ENCODE measurements at places on chromosomes 2 and 18.

DNA sequence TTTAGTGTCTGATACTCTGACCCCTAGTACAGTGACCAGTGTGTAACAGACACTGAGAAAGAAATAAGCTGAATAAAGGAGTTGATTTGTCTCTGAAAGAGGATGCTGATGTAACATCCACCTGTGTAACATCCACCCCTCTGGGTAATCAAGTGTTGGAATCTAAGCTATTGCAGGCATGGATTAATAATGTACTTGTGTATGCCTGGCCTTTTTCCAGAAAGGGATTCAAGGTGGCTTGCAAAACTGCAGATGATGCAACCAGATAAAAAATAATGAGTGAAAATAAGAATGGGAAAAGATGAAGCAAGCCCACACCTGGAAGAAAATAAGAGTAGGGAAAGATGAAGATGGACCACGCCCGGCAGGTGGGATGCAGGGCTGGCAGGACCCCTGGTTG lies 48.2 kb upstream of the FOXI3 start:
- no peak for DNase-seq

DNA sequence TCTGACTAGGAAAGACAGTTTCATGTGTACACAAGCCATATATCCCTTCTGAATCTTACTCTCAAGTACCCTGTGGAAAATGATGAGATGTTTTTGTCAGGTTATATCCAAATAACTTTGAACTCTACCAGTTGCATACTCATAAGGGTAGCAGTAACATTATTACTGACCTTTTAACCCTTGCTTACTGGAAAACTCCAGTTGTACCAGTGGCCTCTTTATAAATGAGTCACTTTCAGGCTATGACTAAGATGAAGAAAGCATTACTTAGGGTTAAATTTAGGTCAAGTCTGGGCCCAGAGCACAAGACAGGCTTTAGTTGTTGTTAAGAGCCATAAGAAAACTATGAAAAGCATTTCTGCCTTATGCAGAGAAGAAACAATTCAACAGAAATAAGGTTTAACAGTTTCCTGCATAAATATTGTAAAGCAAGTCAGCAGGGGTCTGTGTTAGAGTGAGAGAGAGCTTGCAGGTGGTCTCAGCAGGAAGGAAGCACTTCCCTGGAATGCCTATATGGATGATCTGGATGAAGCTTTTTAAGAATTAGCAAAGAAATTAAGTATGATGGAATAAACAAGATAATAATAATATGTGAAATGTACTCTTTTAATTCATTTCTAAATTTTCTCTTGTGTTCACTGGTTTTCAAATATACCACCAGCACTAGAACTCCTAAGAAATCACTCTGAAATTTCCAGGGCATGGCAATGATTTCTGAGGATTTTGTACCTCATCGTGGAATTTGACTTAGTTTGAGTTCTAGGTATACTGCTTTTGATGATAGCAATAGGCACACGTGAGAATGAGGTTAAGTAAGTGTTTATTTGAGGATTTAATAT lies 126.6 kb downstream of the UBE2E3 start:
- no peak for DNase-seq

DNA sequence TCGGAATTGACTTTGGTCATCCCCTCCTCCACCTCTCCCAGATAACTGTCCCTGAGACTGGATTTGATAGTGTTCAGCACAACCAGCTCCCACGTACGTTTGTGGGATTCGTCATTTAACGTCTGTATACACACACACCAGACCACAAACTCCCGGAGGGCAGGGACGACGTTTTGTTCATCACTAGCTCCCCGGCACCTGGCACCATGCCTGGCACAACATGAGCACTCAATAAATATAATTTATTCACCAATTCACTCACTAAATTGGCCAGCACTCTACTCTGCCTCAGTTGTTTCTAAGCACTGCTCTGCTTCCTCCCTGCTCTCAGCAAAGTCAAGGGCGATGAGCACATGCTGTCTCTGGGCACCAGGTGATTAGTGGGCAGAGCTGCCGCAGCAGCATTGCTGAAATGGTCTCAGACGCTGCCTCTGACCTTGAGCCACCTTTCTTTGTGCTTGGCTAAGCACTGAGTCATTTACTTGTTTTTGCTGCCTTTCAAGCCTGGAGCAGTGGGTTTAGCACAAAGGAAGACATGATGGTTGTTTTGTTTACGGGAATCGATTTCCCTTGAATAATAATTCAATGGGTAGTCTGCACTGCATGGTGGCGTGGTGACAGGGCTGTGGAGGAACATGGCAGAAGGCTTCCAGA lies 19.3 kb upstream of the LOXHD1 start:
- no peak for DNase-seq

GRCh38 chr2:175567435-175568061 lies 386.0 kb upstream of the ATP5MC3 start:
- DNase-seq = no peak

DNA sequence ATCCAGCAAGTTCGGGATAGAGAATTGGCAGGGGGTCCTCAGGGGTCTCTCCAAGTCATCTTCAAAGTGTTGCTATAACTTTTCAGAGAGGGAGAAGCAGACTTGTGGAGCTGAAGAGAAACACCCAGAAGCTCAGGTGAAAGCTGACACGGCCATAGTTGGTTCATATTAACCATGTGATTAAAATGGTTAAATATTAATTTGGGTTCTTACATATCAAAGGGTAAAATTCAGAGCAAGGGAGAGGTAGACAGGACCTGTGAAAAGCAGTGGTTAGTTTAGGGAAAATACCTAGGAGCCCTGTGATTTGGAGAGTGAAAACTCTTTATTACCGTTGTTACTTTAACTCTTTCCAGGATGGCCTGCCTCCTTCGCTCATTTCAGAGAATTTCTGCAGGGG lies at the start of gene UGT1A6:
Gene UGT1A6, plus strand, starts transcription at position 243 of the 400 bp plus-strand sequence. Its CDS starts 115 bp downstream, at position 358.
- no peak for DNase-seq

DNA sequence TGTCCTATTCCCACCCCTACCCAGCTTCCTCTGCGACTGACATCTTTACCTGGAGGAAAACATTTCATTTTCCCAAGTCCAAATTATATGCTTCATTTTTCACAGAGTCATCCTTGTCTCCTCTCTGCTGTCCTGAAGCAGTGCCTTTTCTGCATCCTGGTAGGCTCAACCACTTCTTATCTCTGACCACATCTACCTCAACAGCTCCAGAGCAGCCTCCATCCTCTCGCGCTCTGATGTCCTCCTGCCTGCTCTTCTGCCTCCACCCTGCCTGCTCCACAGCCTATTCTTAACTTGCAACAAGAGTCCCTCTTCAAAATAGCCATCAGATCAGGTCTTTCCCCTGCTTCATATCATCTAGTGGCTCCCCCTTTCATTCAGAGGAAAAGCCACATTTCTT lies 457.1 kb downstream of the PARD3B start:
- DNase-seq = no peak

DNA sequence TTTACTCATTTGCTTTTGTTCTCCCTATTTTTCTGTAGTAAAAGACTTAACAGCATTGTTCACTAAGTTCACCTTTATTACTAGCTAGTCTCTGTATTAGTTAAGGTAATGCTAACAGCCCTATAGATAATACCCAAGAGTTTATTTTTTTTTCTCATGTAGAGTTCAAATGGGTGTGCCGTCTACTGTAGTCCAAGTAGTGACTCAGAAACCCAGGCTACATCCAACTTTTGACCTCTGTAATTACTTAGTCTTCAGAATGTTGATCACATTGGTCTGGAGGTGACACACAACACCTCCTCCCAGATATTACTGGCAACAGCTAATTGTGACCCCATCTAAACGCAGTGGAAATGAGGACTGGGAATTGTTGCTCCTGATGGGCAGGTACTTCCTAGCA lies 7.7 kb downstream of the COQ10B start:
- no peak for DNase-seq

- peak; percentile 74 for DNase-seq
These were observed 26.4 kb upstream of the CD207 start for GRCh38 chr2:70861777-70862625.

DNA sequence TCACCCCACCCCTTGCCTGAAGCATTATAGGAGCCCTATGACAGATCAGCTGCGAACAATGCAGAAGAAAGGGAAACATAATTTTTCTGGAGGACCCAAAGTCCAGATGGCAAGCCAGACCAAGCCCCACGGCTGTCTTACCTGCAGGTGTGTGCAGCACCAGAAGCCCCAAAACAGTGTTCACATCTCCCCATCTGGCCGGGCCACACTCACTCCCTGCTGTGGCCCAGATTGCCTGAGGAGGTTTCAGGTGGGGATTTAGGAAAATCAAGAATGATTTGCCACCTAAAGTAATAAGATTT lies 11.7 kb upstream of the STK17B start:
- DNase-seq = no peak

DNA sequence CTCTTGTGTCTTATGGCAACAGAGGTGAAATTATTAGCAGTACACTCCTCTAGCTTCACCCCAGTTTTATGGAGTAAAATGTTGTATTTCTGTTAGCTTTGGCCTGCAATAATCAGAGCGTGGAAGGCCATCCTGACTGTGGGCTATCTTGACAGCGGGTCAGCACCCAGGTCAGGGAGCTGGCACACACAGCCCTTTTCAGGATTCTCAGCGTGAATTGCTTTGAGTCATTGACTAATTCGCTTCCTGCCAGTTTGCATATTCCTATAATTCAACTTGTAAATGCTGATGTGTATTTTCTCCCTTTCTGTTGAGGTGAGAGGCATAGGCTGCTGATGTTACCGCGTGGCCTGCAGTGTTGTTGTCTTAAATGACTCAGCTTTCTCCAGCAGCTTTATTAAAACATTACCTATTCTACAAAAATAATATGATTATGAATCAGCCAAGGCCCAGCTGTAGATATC lies 109.6 kb upstream of the EML6 start:
- no peak for DNase-seq

DNA sequence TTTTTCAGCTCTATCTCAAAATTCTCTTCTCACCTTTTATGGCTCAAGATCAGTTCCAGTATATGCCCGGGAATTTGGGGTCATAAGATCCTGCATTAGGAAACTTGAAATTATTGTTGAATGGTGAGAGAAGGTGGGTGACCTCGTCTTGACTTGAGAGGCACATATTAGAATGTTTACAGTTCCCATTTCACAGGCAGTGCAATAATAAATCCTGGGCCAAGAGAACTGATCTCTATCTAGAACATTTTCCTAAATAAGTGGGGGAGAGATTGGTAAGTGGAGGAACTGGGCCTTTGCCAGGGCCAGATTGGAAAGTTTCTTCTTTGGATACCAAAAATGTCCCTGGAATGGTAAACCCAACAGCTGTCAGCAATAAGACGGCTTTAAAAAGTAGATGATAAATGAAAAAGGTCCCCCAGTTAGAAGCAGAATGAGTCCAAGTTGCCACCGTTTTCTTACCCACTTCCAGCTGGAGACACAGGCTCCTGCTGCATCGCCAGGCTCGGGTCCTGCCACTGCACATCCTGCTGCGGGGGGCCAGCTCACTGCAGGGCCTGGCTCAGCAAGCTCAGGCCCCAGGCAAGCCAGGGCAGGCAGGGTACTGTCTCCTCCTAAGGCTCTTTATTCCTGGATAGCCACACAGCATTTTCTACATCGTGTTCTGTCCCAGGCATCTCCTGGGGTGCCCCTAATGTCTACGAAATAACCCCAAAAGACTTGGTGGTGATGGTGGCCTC lies 126.4 kb upstream of the EPAS1 start:
- DNase-seq = no peak

GRCh38 chr2:11697103-11697871 lies 27.3 kb upstream of the NTSR2 start:
- DNase-seq = peak; percentile 88

- DNase-seq = no peak
These were observed at the start of gene KLHL41 for GRCh38 chr2:169509298-169509885. KLHL41 (plus strand) TSS chr2:169509702; CDS start chr2:169509779, 77 bp downstream.

DNA sequence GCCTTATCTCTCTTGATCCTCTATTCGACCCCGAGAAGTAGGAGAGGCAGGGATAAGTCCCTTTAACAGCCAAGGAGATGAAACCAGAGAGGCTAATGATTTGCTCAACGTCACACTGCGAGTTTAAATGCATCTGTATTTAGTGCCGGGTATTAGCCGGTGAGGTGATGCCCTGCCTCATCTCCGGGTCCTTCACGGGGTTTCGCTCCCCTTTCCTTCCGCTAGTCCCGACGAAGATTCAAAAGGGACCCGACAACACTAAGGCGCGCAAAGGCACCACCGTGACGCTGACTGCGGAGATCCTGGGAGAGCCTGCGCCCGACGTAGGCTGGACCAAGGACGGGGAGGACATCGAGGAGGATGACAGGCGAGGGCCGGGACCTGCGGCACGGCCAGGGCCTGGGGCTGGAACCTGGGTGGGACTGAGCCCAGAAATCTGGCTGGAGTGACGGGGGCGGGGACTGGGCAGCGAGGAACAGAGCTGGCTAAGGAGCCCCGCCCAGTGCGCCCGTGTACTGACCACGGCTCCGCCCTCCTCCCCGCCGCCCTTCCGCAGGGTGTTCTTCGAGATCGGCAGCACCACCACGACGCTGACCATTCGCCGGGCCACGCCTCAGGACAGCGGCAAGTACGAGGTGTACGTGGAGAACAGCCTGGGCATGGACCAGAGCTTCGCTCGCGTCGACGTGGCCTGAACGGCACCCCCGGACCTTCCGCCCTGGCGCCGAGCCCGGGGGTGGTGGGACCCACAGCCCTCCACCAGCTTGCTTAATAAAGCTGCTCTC lies 1.0 kb upstream of the GMPPA start:
- no peak for DNase-seq

DNA sequence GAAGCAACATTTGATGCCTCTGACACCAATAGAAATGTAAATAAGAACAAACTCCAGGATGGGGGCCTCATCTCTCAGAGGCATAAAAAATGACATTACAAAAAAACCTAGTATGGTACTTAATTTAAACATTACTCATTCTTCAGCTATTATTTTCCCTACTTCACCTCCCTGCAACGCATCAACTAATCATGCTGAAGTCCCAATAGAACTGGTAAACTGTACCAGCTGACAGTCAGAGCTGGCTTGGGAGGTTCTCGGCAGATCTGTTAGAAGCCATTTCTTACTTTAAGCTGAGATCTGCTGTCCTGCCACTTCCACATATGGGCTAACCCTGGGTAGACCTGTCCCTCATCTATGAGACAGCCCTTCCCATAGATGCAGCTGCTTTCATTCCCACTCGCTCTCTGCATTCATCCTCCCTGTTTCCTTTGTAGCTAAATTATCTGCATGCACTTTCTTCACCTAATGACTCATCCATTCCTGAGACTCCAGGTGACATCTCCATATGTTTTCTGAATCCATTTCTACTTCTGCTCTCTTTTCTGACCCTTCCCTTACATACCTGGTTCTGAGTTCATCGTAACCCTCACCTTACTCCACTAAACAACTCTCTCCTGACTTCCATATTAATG lies 108.1 kb downstream of the AOX1 start:
- no peak for DNase-seq

Measured in C1 segment of cervical spinal cord (tissue), 14 donors.